Right renal pelvis (tissue), 4 donors: ENCODE measurements at places on chromosomes 13 and 19. TPM values are rescaled to one million over a fixed set of nuclear protein-coding genes. Genes with fewer than 3 reads are reported as not detected.

Gene ZNF429
- polyA plus RNA-seq, result 29.8 TPM

Gene VSIG10L
- polyA plus RNA-seq, result 5.0 TPM

Gene KLK11
- 0.21 TPM for polyA plus RNA-seq

Gene DNAJC3
- 43.0 TPM for polyA plus RNA-seq

Gene FPR3
- polyA plus RNA-seq, result 0.33 TPM

DNA sequence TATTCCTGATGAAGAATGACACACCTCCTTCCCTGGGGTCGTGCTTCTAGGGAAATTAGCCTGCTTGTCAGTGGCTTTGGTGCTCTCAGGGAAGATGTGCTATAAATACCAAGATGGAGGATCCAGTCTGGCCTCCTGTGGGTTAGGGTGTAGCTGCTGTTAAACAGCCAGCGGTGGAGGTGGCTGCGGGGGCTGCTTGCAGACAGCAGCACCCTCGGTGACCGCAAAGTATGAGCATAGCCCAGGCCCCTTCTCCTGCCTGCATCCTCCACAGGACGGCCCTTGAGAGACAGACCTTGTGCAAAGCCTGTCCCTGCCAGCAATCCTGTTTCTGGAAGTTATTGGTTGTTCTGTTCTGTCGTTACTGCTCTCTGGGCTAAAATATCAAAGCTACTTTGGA is 11.4 kb downstream of the VSTM2B start:
- no peak for DNase-seq

- no peak for DNase-seq
These were observed 8.1 kb upstream of the PGLYRP1 start for GRCh38 chr19:46030812-46031550.

DNA sequence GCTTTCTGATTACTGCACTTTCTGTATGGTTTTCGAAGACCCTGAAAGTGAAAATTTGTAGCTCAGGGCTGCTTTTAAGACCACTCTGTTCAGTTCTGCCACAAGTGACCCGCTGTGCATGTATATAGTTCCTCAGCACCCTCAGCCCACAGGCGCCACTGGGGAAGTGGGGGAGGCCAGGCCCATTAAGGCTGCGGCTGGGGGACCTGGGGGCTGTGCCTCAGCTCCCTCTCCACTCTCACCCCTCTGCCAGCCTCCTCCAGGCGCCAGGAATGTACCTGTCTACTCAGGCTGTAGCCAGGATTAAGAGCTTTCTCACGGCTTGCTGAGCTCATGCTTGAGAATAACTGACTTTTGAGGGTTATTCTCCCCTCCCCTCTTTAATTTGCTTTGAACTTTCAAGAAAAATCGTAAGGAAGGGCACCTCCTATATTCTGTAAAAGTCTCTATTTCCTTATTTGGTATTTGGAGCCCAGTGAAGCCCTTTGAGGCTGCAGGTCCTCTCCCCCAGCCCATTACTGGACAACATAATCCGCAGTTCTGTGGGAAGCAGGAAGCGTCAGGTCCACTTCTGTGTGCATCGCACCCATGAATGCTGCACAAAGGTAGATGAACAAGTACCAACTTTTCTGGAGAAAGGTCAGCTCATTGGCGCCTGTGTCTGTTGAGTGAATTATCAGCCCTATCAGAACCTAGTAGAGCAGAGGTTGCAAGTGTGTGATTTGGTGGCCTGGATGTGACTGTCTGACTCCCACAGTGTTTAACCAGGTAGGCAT is 29.6 kb downstream of the GJA3 start:
- no peak for DNase-seq

DNA sequence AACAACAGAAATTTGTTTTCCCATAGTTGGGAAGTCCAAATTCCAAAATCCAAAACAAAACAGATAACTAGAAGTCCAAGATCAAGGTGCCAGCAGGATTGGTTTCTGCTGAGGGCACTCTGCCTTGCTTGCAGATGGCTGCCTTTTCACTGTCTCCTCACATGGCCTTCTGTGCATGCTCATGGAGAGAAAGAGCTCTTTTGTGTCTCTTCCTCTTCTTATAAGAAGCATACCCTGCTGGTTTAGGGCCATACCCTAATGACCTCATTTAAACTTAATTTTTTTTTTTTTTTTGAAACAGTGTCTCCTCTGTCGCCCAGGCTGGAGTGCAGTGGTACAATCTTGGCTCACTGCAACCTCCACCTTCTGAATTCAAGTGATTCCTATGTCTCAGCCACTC is 1974.1 kb upstream of the PCDH20 start:
- no peak for DNase-seq

DNA sequence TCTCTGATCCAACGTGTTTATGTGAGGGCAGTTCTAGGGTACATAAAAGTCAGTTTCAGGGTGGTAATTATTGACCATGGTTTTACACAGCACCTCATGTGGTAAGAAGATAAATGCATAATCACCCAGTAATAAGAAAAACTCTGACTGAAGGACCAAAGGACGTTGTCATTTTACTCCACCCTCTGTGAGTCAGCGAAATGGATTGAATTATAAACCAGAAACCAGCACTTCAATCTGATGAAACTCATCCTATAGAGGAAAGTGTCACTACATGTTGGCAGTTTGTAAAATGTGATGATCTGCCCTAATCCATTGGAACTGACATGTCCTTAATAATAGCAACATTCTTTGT is 406.8 kb downstream of the KLF5 start:
- DNase-seq, result no peak

GRCh38 chr13:111907341-111907880 is 159.5 kb upstream of the SOX1 start:
- DNase-seq, result no peak

DNA sequence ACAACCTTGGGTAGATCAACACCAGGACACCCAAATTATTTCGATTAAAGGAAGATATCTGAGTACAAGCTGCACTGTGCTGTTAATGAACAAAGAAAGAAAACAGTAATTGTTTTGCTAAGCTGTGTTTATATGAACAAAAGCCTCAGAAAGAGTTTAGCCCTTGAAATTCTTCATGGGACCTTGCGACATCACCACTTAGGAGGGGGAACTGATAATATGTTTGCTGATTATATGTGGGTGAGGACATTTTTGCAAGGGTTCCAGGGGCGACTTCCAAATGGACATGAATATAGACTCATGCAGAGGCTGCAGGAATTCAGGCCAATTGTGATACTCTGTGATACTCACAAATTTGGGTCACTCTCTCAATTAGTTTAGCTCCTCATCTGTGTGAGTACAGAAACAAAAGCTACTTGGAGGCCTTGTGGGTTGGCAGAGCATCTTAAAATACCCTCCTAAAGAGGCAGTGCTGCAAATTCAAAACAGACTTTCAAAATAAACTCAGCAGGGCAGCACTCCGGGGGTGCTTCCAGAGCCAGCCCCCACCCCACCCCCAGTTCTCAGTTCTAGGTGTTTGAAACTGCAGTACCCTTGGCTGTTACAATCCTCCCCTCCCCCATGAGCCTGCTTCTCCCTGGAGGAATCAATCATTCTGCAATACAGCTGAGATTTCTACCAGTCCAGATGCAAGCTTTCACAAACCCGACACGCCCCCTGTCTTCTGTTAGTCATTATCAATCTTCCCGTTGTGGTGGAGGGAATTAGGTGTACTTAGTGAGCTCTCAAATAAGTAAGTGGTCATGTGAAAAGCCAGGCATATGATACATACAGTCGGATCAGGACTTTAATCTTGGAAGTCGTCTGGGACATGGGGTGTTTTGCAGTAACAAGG is 97.0 kb upstream of the MBNL2 start:
- peak; percentile 59 for DNase-seq

GRCh38 chr19:35350591-35350990 is 2.9 kb downstream of the FFAR1 start:
- DNase-seq, result peak; percentile 18

GRCh38 chr13:34708566-34709313 is 233.3 kb upstream of the NBEA start:
- no peak for DNase-seq

GRCh38 chr19:33402421-33403220 is 29.1 kb downstream of the CEBPG start:
- no peak for DNase-seq

GRCh38 chr13:34247596-34247995 is 429.6 kb downstream of the RFC3 start:
- no peak for DNase-seq

GRCh38 chr19:40155749-40156265 is 35.4 kb upstream of the MAP3K10 start:
- DNase-seq, result no peak
